Bone marrow (tissue), 2 donors: ENCODE measurements at places on chromosomes 5 and 9.

DNA sequence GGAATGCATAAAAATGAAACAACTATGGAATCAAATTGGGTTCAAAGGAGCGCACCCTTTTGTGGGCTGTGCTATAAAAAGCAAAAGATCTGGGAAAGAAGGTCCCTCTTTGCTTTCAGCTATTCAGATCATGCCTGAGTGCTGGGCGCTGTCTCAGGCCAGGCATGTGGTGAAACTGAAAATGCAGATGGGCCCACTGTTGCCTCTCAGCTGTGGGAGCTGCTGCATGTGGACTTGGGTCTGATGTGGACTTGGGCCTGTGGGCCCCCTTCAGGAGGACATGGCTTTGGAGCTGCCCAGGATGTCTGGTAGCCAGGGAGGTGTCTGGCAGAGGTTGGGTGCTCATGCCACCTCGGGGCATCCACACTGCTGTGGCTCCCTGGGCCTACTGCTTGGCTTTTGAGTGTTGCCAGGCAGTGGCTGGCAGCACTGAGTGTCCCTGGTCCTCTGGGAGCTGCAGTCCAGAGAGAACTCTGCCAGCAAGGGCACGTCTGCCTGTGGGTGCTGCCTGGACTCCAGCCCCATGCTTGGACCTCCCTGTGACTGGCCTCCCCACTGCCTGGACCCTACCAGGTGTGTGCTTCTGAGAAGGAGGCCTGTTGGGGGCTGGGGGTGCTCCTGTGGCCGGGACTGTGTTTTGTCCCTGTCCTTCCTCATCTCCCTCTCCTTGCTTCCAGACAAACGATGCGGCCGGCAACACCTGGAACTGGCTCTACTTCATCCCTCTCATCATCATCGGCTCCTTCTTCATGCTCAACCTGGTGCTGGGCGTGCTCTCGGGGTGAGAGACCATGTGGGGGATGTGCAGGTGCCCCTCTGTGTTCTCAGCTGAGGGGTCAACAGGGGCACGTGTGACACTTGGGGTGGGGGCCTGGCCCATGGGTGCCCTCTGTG, 74.3 kb downstream of the CACNA1B start:
- DNase-seq, result no peak

DNA sequence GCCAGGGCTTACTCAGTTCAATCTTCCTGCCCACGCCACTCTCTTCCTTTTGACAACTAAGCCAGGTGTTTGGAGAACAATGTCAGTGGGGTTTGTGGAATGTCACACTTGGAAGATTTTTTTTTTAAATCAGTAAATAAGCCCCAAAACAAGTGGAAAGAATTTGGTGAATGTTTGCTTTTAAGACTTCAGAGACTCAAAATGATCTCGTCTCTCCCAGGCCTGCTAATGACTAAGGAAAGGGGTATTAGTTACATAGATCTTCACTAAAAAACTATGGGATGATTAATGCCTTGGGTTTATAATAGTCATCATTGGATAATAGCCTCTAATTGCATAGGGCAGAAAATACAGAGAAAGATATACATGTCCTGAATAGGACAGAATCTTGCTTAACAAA, 166.4 kb downstream of the DMRT2 start:
- DNase-seq, result no peak

- no peak for DNase-seq
Measured at GRCh38 chr5:139399501-139400121, 4.3 kb downstream of the SPATA24 start.

DNA sequence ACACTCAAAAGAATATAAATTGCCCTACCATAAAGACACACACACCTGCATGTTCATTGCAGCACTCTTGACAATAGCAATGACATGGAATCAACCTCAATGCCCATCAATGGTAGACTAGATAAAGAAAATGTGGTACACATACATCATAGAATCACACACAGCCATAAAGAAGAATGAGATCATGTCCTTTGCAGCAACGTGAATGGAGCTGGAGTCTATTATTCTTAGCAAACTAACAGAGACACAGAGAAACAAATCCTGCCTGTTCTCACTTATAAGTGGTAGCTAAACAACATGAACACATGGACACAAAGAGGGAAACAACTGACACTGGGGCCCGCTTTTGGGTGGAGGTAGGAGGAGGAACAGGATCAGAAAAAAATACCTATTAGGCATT, 2062.2 kb upstream of the CDH6 start:
- no peak for DNase-seq

GRCh38 chr5:176447591-176447977, 601 bp upstream of the FAF2 start:
- DNase-seq, result no peak

DNA sequence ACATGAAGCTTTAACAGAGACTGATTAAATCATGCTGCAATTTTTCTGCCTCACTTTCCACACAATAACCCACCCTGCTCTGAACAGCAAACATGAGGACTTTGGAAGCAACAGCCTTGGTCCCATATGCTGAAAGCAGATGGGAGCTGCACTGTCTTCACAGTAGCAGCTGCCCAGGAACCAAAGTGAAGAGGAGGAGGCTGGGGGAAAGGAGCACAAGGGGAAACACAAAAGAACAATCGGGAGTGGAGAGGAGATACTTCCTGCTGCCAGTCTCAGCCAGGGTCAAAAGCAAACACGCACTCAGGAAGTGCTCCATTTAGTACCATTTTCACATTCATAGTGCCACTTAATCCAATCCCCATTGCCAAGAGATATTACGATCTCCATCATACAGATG, 183.3 kb upstream of the PUM3 start:
- no peak for DNase-seq
